ENCODE measurements at places on chromosomes 2 and 18.

GRCh38 chr18:76459687-76460350, 35.2 kb downstream of the ZNF516 start:
- DNase-seq = no peak

DNA sequence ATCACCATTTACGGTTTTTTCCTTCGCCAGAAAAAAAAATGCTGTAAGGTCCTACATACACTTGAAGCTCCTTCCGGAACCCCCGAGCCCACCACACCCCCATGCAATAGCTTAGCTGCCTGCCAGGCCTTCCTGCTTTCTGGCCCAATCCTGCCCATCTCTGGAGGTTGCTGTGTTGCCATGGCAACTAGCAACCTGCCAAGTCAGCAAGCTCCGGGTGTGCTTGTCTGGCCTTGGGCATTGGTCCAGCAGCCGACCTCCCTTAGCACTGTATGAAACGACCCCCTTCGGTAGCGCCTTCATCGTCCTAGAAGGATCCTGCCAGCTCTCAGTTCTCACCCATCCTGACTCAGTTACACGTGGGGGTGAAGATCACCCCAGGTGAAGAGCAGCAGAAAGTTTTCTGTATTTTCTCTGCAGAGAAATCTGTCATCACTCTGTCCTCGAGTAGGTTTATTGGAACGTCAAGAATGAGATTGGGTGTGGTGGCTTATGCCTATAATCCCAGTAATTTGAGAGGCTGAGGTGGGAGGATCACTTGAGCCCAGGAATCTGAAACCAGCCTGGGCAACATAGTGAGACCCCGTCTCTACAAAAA, 47.4 kb upstream of the MTCL1 start:
- DNase-seq = no peak

DNA sequence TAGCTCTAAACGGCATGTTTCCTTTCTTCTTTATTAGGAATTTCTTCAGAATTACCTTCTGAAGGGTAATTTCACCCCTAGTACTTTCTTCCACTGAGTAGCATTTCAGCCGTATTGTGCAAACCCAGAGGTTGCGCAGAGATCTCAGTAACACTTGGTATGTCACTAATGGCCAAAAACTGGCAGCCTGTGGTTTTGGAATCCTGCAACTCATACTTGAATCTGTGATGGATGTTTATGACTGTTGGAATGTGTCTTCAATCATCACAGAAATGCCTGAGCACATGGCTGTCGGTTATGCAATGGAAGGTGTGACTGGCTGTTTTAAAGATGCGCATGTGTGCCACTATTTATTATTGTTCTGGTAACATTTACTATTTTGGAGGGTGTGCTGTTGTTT, 100.0 kb downstream of the COLEC12 start:
- no peak for DNase-seq

DNA sequence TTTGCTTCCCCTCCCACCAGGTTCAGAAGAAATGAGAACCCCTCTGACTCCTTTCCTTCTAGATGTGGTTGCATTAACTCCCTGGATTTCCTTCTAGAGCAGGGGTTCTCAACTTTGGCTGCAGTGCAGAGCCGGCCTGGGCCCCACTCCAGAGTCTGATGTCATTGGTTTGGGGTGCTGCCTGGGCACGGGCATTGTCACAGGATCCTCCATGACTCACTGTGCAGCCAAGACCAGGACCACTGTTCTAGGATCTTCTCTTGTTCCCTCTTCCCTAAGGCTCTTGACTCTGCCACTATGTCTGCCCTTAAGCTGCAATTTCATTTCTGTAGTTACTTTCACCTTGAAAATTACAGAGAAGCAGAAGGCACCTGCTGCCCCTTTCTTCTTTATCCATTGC, 31.8 kb downstream of the TBC1D8 start:
- DNase-seq = no peak

DNA sequence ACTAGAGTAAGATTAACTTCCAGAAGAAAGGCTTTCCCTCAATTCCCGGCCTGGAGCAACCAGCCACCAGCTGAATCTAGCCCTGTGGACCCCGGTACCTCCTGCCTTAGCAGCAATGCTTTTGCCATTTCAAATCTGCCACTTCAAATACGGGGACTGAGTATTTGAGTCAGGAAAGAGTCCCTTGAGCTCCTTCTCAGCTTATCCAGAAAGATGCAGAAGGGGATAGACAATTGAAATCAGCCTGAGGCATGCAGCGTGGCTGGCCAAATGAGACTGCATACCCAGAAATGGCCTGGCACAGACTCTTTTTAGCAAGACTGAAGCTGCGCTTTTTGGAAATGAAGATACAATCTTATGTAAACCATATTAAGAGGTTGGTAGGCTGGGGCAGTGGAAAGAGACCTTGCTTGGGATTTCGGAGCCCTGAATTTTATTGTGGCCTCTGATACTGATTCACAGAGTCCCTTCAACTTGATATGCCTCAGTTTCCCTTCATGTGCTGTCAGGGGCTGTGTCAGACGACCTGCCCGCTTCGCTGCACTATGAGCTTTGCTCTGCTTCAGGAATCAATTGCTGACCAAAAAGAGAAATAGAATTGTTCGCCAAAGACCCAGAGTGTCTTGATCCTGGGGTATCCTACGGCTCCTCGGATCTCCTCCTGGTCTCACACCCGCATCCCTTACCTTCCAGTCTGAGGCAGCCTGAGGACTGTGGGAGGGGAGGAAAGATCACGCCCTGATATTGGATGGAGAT, 1.0 kb downstream of the MATN3 start:
- DNase-seq = no peak

- no peak for DNase-seq
Observed at GRCh38 chr18:67589325-67589724, 72.8 kb upstream of the DSEL start.

DNA sequence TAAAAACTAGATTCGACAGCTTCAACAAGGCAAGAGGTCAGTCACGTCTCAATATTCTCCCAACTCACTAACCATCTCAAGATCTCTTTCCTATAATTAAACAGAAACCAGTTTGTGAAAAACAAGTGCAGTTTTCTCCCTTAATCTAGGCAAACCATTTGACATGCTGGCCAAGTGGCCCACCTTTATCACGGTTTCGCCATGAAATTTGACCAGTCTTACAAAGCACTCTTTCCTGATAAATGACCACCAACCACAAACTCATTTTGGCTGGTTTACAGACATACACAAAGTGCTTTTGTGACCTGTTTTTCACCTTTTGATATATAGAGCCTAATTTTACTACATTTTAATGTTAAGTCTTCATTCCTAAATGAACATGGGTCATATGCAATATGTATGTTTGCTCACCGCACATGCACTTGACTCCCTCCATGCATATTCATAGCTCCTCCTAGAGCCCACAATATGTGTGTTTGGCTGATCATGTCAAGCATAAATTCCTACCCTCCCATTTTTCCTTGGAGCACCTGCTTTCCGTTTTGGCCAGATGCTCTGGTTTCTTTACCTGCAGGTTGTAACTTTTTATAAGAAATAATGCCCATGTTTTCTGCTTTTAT, 385.1 kb downstream of the RAD51AP2 start:
- DNase-seq = no peak

GRCh38 chr2:148259674-148260073, 238.8 kb downstream of the MBD5 start:
- DNase-seq = no peak

DNA sequence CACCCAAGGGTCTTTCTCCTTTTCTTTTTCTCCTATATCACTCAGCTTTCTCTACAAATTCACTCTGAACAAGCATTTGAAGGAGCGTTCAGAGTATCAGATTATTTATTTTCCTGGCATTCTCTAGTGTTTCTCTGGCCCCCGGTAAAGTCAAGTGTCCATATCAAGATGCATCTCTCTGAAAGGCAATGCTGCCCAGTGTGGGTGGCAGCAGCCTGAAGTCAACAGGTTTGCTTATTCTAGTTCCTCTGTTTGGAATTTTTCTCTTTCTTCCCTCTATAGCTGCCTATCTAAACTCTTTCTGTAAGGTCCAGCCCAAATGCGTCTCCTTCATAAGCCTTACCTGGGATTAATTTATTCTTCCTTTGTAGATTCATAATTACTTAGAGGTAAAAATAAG, 526.2 kb upstream of the TNP1 start:
- DNase-seq = no peak

DNA sequence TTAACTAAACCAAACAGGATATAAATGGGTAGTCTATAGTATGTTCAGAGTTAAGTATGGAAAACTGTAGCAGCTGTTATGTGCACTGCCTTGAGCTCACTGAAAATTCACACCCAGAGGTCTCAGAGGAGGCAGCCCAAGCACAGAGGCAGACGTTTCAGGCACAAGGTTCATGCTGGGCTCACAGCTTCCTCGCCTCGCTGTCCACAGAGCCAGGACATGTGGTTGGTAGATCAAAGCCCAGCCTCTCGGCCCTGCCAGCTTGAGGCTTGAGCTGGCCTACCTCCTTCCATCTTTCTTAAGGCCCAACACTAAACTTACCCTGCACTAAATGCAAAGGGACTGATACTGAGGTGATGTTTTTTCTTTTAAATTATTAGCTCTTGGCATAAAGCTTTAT, 43.7 kb downstream of the PRELID3A start:
- DNase-seq = no peak

GRCh38 chr18:53531187-53531586, 693.3 kb downstream of the MBD2 start:
- DNase-seq = no peak
